Testis (tissue), 5 donors: ENCODE measurements at places on chromosomes 7 and 10.

DNA sequence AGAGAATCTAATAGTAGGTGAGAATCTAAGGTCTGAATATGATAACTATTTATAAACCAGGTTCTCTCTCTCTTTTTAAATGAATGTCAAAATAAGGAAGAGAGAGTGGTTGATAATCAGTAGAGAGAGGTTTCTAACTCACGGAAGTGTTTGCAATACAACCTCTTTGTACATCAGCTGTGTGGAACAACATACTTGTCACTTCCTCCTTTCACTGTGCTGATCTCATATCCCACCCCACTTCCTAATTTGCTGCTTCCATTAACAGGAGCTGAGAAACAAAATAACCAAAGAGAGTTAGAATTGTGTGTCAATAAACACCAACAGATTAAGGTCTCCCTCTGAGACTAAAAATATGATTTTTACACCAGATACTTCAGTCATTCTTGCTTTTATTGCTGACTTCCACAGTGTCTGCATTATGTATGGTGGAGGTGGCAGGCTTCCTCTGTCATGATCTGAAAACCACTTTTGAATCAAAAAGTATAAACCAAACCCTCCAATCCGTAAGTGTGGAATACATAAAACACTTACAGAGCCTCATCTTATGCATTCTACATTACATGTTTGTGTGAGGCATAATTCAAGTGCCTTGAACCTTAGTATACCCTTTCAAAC lies 25.0 kb downstream of the CACUL1 start:
- no peak for DNase-seq

GRCh38 chr7:41822259-41822817 lies 119.4 kb upstream of the INHBA start:
- no peak for DNase-seq

- no peak for DNase-seq
Measured at GRCh38 chr7:66781408-66782090, 41.0 kb downstream of the RABGEF1 start.

- DNase-seq, result no peak
Measured at GRCh38 chr7:124009321-124009720, 23.5 kb downstream of the TMEM229A start.

- DNase-seq, result no peak
Measured at GRCh38 chr7:132544025-132544424, 32.2 kb downstream of the PLXNA4 start.

DNA sequence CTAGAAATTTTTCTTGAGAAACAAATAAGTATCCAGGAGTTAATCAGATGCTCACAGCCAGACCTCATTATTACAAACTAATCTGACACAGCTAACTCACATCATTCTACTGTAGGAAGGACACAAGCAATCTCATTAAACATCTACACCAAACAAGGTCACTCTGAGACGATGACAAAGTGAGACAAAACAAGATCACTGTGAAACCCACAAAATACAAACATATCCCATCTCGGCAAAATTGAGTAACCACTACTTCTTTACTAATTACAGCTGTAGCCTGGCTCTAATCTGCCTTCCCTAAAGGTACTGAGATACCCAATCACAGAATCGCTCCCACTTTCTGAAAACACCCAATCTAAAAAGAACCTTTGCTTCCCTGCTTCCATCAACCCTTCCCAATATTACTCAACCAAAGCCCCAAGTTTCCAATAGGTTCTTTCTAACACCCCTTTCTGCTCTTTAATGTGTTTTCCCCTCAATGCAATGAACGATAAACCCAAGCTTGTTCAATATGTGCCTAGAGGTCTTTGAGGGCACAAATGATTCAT lies 26.9 kb downstream of the CCDC6 start:
- DNase-seq, result no peak

DNA sequence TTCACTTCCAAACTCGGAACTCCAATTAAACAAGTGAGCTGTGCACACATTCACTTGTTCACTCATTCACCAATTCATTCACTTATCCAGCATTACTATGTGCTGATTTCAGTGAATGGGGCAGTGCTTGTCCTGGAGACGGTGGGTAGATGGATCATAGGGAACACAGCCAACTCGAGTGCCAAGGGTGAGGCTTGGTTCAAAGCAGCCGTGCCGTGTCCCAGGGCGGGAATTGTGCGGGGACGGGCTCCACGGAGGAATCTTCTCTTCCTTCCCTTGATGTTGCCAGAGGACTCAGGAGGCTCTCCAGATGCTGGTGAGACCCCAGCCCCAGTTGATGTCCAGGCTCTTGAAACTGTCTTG lies 2.9 kb downstream of the SH2D4B start:
- no peak for DNase-seq

- no peak for DNase-seq
Measured at GRCh38 chr7:47480576-47481538, 101.1 kb downstream of the TNS3 start.

DNA sequence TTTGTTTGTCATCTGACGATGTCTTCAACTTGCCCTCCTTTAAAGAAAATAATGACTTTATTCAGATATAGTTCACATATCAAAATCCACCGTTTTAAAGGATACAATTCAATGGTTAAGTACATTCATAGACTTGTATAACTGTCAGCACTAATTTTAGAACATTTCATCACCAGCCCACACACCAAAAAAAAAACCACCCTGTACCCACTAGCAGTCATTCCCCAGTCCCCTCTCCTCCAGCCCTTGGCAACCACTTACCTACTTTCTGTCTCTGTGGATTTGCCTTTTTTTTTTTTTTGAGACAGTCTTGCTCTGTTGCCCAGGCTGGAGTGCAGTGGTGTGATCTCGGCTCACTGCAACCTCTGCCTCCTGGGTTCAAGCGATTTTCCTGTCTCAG lies 5.3 kb upstream of the HILPDA start:
- DNase-seq, result no peak

DNA sequence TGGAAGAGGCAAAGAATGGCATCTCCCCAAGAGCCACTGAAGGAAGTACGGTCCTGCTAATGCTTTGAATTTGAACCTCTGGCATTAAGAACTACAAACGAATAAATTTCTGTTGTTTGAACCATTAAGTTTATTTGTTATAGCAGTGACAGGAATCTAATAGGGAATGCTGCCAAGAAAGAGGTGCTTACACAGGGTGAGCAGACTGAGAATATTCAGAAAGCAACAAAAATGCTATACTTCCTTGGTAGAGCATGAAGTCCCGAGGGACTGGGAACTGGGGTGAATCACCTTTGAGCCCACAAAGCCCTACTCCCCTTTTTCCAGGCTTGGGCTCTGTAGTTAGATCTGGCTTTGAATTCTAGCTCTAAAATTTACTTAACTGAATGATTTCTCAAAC lies 45.0 kb downstream of the PANK1 start:
- DNase-seq, result no peak

- no peak for DNase-seq
Measured at GRCh38 chr10:103793920-103794883, 61.2 kb downstream of the SH3PXD2A start.
